Adipose tissue (tissue), 3 donors: ENCODE measurements at places on chromosomes 1 and 21. TPM values are rescaled to one million over a fixed set of nuclear protein-coding genes. Genes with fewer than 3 reads are reported as not detected.

The VASH2 gene
- 5.2 TPM for polyA plus RNA-seq

The HEYL gene
- polyA plus RNA-seq = 16.6 TPM

The ITLN2 gene
- polyA plus RNA-seq = 0.21 TPM

The OR10K1 gene
- polyA plus RNA-seq = not detected

The KCNT2 gene
- 0.12 TPM for polyA plus RNA-seq

The SYCP1 gene
- not detected for polyA plus RNA-seq

The CELA2B gene
- polyA plus RNA-seq = not detected

The S100A9 gene
- polyA plus RNA-seq = 2,681 TPM

The SLC45A3 gene
- 1.6 TPM for polyA plus RNA-seq
